ENCODE measurements at places on chromosomes 16 and 17.

- DNase-seq = no peak
Observed at GRCh38 chr17:53659181-53659580, 163.5 kb upstream of the KIF2B start.

- no peak for DNase-seq
Observed at GRCh38 chr16:8893976-8894690, 12.0 kb downstream of the LITAFD start.

- no peak for DNase-seq
Observed at GRCh38 chr17:47218896-47219430, 9.8 kb downstream of the MYL4 start.

GRCh38 chr17:75442168-75443103 lies 14.0 kb upstream of the TMEM94 start:
- no peak for DNase-seq

- no peak for DNase-seq
Observed at GRCh38 chr17:67168496-67168895, 76.5 kb downstream of the HELZ start.

GRCh38 chr17:21183468-21183867 lies 30.5 kb downstream of the TMEM11 start:
- DNase-seq = no peak

GRCh38 chr16:46884513-46885293 lies 541 bp downstream of the GPT2 start:
- peak; percentile 55 for DNase-seq

DNA sequence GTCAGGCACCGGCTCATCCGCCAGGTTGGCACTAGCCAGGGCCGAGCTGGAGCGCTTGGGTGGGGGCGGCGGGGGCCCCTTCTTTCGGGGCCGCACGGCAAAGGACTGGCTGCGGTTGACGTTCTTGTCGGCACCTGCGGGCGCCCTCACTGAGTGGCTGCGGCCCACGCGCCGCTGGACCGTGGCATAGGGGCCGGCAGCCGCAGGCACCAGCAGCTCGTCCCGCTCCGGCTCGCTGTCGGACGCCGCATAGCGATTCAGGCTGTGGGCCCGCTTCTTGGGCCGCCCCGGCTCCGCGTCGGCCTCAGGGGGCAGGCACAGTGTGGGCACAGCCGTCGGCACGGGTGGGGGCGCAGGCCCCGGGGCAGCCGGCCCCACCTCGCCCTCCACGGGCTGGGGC lies 15.9 kb downstream of the CASKIN1 start:
- DNase-seq = no peak

DNA sequence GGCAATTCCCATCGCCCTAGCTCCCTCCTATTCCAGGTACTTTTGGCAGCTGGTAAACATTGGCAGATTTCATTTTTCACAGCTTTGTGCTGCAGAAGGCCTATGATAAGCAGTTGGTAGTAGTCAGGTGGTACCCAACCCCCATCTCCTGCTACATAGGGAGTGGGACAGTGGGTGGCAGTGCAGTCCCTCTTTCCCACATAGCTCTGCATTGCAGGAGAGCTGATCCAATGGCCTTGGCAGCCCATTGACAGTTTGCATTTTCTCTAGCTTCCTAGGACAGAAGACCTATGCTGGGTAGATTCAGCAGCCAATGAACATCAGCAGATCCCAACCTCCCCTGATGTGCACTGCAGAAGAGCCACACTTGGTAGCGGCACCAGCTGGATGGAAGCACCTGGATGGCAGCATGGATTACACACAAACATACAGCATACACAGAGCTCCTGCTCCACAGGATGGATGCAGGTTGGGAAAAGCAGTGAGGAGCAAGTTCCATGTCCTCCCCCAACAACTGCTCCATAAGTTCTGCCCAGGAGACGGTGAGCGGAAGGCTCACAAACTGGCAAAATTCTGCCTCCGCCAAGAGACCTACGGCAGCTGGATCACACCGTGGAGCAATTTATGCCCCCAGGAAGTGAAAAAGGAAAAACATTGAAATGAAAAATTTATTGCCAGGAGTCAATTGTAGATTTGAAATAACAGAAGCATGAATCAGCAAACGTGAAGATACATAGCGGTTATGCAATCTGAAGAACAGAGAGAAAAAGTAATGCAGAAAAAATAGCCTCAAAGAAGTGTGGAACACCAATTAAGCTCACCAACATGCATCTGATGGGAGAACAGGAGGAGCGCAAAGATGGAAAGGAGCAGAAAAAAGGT lies 95.7 kb downstream of the CACNG1 start:
- no peak for DNase-seq

DNA sequence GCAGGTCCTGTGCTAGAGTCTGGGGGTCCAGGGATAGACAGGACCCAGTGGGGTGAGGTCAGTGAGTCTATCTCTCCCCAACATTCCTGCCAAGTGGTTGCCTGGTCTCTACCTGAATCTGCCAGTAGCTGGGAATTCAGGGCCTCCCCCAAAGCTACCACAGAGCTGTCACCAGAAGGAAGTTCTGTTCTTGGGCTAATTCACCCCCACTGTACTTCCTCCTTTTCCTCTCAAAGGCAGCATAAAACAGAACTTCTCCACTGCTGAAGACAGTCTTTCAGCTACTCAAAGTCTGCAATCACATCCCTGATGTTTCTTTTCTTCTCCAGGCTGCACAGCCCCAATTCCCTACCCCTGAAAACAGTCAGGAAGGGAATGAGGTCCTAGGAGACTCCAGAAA lies 8.7 kb downstream of the CAMTA2 start:
- DNase-seq = no peak

DNA sequence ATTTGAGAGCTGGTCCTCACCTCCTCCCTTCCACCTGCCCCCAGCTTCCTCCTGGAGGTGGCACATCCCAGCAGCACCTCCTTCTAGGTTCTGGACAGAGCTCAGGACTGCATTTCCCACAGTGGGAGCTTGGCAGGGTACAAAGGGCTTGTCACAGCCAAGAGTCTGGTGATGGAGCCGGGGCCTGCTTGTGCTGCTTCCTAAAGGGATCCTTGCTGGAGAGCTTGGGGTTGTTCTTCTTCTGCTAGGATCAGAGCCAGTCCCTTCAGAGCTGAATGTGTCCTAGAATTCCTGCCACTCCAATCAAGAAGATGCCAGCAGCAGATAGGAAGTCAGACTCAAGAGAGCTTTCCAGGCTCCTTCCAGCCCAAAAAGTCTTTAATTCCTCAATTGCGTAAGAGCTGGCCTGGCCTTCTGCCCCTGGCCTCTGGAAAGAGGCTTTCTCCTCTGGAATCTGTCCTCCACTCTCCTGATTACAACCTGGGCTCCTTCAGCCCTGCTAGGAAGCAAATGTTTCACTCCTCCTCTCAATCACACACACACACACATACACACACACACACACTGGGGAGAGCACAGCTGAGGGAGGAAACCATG lies 4.4 kb downstream of the CD300E start:
- DNase-seq = no peak

DNA sequence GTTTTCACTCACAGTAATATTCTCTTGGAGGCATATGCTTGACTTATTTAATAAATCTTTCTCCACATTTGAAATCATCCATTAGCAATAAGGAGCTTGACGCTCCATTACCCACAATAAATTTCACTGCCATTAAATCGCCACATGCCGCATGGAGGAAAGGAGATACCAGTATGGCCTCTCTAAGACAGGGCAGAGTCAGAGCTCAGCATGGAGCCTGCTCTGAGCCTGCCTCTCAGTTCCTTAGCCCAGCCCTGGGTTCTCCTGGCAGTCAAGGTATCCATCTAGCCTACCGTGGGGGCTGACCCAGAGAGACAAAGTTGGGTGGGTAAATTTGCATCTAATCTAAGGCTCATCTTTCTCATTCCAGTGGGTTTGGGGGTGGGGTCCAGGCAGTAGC lies 80.3 kb upstream of the CES5A start:
- no peak for DNase-seq

GRCh38 chr17:47981462-47981861 lies 10.5 kb downstream of the CDK5RAP3 start:
- no peak for DNase-seq

All from RPMI8226 (cell line).